ENCODE measurements at places on chromosomes 16 and 17. TPM values are rescaled to one million over a fixed set of nuclear protein-coding genes. Genes with fewer than 3 reads are reported as not detected.

The MPRIP gene
- 259 TPM for total RNA-seq

DNA sequence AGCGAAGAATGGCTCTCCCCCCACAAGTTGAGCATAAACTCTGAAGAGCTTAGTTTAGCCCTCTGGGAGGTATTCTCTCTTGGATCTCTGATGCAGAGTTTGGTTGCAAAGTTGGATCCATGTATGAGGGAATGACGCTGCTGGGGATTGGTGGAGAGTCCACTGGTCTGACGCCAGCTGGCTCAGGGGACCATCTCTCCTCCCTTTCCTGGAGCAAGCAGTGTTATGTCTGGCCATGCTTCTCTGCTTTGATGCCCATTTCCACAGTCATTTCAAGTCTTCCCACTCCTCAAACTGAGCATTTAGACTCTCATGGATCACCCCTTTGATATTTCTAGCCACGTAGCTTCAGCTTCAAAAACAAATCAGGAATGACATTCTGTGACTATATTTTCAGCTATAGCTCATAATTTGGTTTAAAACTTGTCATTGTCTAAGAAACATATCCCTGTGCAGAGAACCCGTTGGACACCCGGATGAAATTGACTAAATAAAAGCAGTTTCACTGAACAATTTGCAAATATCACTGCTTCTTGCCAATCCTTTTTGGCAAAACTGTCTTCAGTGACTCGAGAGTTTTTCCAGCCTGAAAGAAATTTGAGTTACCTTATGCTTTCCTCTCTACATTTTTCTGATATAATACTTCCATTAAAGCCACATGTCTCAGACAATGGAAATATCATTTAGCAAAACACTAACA lies 193.4 kb upstream of the CDH11 start:
- H3K27me3 ChIP-seq, result no peaks in the 10 kb centered on the region
- no peak overlapping the region for H3K4me3 ChIP-seq
- no peak for DNase-seq
- H3K27ac ChIP-seq, result no peak overlapping the region
- no peaks in the 10 kb centered on the region for H3K4me1 ChIP-seq

DNA sequence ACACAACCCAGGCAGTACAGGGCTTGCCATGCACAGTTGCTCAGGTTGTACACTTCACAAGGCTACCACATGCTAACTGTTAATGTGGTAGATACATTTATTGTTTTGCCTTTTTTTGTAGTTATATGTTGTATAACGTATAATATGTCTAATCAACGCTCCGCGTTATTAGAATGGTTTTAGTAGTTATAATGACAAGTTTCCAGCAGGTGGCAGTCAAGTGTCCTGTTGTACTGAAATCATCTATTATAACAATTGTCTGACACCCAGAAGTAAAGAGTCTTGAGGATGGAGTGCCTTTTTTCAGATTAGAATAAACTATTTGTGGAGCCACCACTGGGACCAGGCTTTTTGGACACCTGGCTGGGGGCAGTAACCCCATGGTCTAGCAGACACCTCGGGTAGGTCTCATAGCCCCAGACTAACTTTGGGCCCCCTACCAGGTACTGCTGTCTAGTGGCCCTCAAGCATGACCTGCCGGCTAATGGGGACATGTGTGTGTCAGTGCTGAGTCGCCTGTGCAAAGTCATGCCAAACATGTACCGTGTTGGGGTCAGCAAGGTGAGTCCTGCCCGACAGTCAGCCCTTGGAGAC lies 32.8 kb downstream of the MYO15A start:
- H3K4me3 ChIP-seq, result no peak overlapping the region
- H3K27me3 ChIP-seq, result no peaks in the 10 kb centered on the region
- peak; percentile 34 for DNase-seq
- H3K36me3 ChIP-seq, result no peaks in the 10 kb centered on the region
- H3K4me1 ChIP-seq, result no peaks in the 10 kb centered on the region

The PRSS22 gene
- total RNA-seq, result not detected

DNA sequence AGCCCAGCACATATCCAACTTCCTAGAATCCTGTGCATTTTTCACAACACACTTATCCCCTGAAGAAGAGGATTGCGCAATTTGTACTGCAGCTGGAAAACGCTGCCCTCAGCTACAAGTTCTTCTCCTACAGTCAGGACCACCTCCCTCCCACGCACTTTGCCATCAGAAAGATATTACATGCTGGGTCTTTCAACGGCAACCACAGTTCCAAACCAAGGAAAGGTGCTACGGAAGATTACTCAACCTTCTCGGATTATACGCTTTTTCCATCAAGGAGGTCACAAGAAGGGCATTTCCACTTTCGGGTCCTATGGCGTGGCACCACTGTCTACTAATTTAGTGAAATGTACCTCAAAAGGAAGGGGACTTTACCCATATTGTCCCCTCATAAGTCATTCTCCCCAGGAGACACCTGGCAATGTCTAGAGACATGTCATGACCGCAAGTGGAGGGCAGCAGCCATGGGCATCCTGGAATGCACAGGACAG lies 35.2 kb downstream of the USP7 start:
- H3K36me3 ChIP-seq, result peaks cover 47% of the 10 kb centered on the region
- H3K4me3 ChIP-seq, result no peak overlapping the region
- no peak for DNase-seq
- H3K4me1 ChIP-seq, result no peaks in the 10 kb centered on the region
- no peak overlapping the region for H3K27ac ChIP-seq

DNA sequence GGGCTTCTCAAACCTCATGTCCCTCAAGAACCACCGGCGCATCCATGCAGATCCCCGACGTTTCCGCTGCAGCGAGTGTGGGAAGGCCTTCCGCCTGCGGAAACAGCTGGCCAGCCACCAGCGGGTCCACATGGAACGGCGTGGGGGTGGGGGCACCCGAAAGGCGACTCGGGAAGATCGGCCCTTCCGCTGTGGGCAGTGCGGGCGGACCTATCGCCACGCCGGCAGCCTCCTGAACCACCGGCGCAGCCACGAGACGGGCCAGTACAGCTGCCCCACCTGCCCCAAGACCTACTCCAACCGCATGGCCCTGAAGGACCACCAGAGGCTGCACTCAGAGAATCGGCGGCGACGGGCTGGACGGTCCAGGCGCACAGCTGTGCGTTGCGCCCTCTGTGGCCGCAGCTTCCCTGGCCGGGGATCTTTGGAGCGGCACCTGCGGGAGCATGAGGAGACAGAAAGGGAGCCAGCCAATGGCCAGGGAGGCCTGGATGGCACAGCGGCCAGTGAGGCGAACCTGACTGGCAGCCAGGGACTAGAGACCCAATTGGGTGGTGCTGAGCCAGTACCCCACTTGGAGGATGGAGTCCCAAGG lies 5.9 kb downstream of the ZNF646 start:
- H3K4me3 ChIP-seq, result no peak overlapping the region
- no peaks in the 10 kb centered on the region for H3K27me3 ChIP-seq
- H3K36me3 ChIP-seq, result peaks cover 90% of the 10 kb centered on the region
- H3K27ac ChIP-seq, result no peak overlapping the region
- DNase-seq, result no peak

The CCDC200 gene
- total RNA-seq, result not detected

The UTS2R gene
- not detected for total RNA-seq

DNA sequence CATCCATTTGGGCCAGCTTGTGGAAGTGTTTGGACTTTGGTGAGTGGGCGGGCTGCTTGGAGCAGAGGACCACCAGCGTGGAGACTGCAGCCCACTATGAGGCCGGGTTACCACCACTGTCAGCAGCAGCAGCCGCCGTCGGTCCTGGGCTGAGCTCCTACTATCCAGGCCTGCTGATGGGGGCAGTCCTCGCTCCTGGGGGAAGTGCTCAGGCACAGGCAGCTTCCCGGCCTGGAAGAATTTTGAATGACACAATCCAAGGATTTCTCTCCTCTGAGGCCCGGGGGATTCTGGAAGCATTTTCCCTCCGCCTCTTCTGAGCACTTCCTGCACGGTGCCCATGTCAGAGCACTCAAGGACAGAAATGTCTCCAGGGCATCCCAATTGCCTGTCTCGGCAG lies 5.3 kb upstream of the NOD2 start:
- H3K4me3 ChIP-seq, result no peak overlapping the region
- H3K27me3 ChIP-seq, result no peaks in the 10 kb centered on the region
- DNase-seq, result no peak
- H3K27ac ChIP-seq, result no peak overlapping the region
- peaks cover 37% of the 10 kb centered on the region for H3K4me1 ChIP-seq
- H3K36me3 ChIP-seq, result no peaks in the 10 kb centered on the region

DNA sequence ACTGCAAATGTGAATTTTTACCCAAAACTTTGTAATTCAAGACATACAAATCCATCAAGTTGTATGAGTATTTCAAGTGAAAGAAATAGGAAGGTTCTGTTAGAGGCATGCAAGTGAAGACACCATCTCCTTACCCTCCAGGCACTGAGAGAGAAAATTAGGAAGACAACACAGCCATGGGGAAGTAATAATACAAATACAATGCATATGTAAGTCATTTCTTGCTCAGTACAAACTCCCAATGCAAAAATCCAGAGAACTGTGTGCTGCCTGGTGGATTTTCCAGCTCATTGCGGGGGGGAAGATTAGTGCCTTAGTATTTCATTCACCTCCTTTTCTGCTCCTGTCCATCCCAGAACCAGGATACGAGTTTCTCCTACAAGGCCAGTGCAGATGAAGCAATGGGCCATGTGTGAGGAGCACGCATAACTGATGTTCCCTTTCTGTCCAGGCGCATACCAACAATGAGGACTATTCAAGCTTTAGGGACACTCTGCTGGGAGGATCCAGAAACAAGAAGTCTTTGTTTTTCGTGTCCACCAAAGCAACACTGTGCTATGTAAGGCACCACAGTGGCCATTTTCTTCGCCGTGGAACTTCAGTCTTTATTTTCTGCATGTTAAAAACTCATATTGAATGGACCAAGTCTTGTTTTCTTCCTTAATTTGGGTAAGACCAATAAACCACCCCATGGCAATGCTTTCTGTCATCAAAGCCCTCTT lies 143.7 kb upstream of the RCVRN start:
- H3K4me3 ChIP-seq, result no peak overlapping the region
- no peaks in the 10 kb centered on the region for H3K27me3 ChIP-seq
- no peak overlapping the region for H3K27ac ChIP-seq

DNA sequence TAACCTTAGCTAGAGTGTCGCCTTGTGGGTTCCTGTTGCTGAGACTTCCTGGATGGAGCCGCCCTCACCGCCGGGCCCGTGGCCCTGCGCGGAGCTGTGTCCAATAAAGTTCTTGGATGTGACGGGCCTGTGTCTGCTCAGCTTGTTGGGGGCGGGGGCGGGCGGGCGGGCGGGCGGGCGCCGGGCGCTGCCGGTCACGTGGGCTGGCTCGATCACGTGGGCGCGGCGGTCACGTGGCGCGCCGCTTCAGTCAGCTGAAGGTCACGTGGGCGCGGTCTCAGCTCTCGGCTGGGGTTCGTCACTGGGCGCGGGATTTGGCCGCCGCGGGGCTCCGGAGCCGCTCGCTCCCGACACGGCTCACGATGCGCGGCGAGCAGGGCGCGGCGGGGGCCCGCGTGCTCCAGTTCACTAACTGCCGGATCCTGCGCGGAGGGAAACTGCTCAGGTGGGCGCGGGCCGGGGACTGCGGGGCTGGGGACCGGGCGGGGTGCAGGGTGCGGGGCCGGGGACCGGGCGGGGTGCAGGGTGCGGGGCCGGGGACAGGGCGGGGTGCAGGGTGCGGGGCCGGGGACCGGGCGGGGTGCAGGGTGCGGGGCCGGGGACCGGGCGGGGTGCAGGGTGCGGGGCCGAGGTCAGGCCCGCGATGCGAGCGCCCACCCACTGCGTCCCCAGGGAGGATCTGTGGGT lies at the start of gene AMDHD2:
AMDHD2 (plus strand) TSS at position 275 of the 687 bp plus-strand sequence; CDS start at position 363, 88 bp downstream.
- H3K4me3 ChIP-seq, result peak within 1 kb of the TSS; percentile 55
- no peaks in the 10 kb centered on the region for H3K27me3 ChIP-seq
- DNase-seq, result peak; percentile 85
- peak within 1 kb of the TSS; percentile 100 for H3K27ac ChIP-seq
- peaks cover 9% of the 10 kb centered on the region for H3K36me3 ChIP-seq
